ENCODE measurements at places on chromosomes 11 and 22. TPM values are rescaled to one million over a fixed set of nuclear protein-coding genes. Genes with fewer than 3 reads are reported as not detected.

DNA sequence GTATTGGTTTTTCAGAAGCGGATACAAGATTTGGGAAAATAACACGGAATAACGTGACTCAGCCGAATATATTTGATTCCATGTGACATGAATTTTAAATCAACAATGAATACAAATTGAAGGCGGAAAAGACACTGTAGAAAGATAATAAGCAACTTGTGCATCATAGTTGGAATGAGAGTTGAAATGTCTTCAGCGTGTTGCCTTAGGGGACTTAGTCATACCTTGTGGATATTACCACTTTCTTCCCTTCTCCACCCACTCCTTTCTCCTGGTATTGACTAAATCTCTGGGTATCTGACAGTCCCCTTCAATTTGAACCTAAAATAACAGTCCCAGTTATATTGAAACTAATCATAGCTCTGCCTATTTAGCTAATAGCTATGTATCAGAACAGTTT, 2373.1 kb upstream of the RAG2 start:
- DNase-seq: no peak

NRIP3 gene
- polyA plus RNA-seq: 0.04 TPM

PGR gene
- not detected for polyA plus RNA-seq

DNA sequence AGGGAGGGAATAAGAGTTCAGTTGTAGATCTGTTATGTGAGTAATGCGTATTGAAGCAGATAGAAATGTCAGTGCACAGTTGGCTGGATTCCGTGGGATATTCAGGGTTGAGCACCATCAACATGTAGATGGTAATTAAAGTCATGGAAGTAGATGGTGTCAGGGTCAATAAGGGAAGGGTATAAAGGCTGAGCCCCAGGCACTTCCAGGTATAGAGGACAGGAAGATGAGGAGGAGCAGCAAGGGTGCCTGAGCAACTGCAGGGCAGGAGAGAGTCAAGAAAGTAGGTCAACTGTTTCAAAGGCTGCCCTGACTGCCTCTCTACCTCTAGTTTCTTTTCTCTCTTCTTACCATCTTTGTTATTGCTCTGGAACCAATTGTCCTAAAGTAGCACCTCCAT, 85.9 kb downstream of the MICAL2 start:
- no peak for DNase-seq

DMC1 gene
- not detected for polyA plus RNA-seq

DNA sequence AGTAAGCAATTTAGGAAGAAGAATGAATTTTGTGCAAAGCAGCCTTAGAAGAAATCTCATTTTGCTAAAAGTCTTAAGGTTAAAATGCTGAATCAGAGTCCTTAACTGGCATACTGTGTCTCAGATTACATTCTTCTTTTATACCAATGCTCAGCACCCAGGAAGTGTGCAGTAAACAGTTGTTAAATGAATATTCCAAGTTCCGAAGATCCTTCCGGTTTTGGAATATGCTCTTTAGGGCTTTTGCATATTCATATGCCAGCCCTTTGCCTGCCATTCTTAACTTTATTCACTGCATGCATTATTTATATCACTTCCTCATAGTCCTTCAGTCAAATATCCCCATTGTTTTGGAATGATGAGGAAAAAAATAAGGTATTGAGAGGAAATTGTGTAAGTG, 242.0 kb downstream of the DDX10 start:
- DNase-seq: no peak

HEPHL1 gene
- polyA plus RNA-seq: 0.05 TPM

DNA sequence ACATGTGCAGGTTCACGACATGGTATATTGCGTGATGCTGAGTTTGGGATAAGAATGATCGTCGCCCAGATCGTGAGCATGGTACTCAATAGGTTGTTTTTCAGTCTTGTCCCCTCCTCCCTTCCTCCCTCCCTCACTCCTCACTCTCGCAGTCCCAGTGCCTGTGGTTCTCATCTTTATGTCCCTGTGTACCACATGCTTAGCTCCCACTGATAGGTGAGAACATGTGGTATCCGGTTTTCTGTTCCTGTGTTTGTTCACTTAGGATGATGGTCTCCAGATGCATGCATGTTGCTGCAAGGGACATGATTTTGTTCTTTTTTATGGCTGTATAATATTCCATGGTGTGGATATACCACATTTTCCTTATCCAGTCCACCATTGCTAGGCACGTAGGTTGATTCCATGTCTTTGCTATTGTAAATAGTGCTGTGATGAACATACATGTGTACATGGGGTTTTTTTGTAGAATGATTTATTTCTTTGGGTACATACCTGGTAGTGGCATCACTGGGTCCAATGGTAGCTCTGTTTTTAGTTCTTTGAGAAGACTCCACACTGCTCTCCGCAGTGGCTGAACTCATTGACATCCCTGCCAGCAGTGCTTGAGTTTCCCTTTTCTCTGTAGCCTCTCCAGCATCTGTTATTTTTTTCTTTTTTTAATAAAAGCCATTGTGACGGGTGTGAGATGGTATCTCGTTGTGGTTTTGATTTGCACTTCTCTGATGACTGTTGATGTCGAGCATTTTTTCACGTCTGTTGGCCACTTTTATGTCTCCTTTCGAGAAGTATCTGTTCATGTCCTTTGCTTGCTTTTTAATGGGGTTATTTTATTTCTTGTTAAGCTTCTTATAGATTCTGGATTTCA, 16.4 kb downstream of the ZBED4 start:
- DNase-seq: no peak

- DNase-seq: no peak
Observed at GRCh38 chr11:71500601-71501021, 26.5 kb upstream of the KRTAP5-7 start.

FREY1 gene
- polyA plus RNA-seq: 0.44 TPM

RHOD gene
- 0.98 TPM for polyA plus RNA-seq

GRCh38 chr11:20535271-20535881, 64.0 kb upstream of the SLC6A5 start:
- no peak for DNase-seq

EIF1AD gene
- 24.0 TPM for polyA plus RNA-seq

DNA sequence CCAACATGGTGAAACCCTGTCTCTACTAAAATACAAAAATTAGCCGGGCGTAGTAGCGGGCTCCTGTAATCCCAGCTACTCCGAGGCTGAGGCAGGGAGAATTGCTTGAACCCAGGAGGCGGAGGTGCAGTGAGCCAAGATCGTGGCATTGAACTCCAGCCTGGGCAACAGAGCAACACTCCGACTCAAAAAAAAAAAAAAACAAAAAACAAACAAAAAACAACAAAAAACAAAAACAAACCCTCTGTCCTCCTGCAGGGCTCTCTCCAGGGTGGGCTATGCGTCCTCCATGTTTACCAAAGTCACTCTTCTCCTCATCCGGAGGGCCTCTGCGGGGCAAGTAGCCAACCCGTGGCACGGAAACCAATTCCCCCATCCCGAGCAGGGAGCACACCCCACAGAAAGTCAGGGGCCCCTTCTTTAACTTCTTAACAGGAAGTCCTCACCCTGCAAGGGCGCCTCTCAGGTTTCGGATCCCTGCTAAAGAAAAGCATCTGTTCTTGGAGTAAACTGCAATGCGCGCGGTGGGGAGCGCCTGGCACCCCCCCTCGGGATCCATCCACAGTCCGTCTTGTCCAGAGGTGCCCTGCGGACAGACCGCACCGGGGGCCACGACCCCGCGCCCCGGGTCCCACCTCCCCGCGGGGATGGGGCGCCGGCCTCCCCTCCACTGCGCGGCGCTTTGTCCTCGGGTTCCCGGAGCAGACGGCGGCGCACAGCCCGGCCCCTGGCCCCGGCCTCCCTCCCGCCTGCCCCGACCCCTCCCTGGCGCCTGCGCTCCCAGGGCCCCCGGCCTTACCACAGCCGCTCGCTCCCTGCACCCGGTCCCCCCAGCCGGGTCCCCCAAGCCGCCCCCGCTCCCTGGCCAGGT, 712 bp downstream of the CERK start:
- DNase-seq: no peak

DNA sequence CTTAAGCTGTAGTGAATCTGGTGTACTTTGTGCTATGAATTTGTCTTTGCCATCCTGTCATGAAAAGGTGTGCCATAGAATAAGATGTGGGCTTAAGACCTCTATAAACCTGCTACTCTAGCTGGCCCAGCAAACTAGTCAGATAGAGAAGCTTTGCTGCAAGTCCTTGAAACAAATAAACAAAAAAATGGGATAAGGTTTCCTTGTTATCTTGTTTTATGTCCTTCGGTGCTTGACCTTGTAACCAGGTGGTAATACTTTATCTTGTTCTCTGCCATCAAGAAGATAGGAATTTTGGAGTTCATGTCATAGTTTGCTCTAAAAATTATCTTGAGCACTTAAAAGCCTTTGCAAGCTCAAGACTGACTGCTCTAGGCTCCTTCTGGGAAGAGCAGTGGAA, 14.3 kb upstream of the TMEM86A start:
- DNase-seq: no peak

DNA sequence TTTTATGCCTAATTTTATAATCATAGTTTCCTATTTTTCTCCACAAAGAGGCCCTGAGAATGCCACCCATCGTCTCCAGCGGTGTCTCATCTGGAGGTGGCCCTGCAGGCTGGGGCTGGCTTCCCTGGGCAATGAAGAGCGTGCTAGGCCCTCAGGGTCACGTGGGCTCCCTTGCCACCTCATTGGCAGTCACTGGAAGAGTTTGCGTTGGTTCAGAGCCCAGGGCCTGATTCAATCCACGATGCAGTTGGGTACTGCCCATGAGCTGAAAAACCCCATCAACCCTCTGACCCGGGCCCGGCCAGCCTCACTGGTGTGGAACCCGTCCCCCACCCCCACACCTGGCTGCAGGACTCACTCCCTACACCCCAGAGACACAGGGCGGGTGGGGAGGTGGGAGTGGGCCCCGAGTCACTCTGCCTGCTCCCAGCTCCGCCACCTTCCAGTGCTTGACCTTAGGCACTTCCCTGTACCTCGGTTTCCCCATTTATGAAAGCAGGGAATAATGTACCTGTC, 43.4 kb upstream of the A4GALT start:
- no peak for DNase-seq

DNA sequence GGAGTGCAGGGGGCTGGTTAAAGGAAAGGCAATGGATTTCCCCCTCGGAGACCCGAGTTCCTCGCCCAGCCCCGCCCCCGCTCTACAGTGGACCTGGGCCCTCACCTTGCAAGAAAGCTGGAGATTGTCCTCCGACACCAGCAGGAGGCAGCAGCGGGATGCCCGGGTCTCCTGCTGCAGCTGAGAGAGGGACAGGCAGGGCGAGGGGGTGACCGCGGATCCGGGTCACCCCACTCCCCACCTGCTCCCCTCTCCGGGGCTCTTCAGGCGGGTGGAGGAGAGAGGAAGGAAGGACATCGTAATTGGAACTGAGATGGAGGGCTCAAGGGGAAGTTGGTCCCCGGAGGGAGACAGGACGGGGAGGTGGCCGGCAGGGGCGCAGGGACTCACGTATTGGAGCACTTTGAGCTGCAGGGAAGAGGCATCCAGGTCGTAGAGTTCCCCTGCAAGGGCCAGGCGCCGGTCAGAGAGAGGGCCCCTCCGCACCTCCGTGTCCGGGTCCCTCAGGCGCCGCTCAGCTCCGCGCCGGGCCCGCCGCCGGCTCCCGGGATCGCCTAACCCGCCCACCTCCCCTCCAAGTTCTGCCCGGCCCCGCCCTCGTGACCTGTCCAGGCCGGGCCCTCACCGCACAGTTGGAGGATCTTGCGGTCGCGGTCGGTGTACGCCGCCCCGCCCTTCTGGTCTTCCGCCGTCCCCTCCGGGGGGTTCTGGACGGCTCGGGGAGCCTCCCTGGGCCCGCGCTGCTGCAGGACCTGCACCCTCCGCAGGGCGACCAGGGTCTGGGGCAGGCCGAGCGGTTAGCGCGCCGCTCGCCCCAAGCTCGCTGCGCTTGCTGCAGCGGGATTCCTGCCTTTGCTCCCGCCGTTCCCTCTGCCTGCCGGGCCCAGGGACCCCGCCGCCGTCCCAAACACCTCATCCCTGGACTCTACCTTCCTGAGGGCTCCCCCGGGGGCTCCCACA, 84.1 kb downstream of the PDE2A start:
- peak; percentile 48 for DNase-seq

CARD18 gene
- not detected for polyA plus RNA-seq

CALCA gene
- not detected for polyA plus RNA-seq

GRCh38 chr11:115660030-115660805, 156.0 kb upstream of the CADM1 start:
- DNase-seq: no peak

TIGD3 gene
- 0.49 TPM for polyA plus RNA-seq

DNA sequence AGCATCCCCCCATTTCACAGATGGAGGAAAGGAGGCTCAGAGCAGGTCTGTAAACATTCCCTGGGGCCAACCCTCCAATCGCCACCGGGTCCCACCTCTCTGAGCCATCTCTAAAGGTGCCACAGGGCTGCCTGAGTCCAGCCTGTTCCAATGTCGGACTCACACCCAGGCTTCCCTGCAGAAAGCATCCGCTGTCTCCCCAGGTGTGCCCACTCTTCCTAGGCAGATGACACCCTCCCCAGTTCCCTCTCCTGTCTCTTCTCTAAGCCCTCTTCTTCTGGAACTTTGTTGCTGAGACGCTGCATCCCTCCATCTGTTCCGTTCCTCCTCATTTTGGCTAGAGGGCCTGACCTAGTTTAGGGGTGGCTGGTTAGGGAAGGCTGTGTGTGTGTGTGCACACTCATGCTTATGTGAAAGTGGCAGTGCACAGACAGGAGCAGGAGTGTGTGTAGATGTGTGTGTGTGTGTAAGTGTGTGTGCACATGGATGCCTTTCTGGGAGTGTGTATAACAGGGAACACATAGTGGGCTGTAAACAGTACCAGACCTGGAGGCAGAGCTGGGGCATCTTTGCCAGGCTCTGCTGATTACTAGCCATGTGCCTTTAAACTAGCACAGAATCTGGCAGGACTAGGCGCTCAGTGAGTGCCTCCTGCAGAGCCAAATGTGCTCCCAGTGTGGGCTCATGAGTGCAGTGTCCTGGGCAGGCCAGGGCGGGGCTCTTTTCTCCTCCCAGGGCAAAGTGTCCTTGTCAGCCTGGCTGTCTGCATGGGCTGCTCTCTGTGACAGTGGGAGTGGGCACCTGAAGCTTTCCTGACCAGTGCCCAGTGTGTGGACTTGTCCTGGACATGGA, 77.3 kb upstream of the NECTIN1 start:
- DNase-seq: no peak

- no peak for DNase-seq
Observed at GRCh38 chr11:110772863-110773262, 60.6 kb upstream of the ARHGAP20 start.

GRCh38 chr11:34344768-34345539, 12.9 kb downstream of the ABTB2 start:
- peak; percentile 95 for DNase-seq

- DNase-seq: no peak
Observed at GRCh38 chr11:44607319-44607962, 42.0 kb downstream of the CD82 start.

FOSL1 gene
- 2.8 TPM for polyA plus RNA-seq

DNA sequence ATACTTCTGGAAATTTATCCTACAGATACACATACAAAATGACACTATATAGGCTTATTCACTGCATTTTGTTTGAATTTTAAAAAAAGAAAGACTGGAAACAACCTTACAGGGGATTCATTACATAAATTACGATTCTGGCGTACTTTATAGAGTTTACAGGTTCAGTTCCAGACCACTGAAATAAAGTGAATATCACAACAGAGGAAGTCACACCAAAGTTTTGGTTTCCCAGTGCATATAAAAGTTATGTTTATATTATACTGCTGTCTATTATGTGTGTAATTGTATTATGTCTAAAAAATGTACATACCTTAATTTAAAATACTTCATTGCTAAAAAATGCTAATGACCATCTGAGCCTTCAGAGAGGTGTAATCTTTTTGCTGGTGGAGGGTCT, 62.0 kb downstream of the EMSY start:
- no peak for DNase-seq
